ENCODE measurements at places on chromosomes 5 and 9.

DNA sequence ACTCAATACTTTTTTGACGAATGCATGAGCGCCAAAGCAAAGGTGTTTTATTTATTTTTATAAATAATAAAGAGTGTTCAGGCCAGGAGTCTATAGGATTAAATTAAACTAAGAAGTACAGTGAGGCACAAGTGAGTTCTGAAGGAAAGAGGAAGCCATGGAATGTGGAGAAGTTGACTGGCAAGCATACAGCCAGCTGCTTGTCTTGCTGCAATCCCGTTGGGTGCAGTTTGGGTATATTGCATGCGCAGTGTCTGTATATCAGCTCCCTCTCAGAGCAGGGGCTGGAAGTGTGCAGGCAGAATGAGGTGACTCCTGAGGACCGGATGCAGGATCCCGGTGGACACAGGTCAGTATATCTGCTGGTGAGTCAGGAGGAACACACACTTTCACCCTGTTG lies 315.6 kb downstream of the ZSWIM6 start:
- no peak for DNase-seq

GRCh38 chr5:166726406-166726805 lies 1565.0 kb upstream of the WWC1 start:
- DNase-seq, result no peak

- DNase-seq, result no peak
Observed at GRCh38 chr5:82748688-82749460, 328.3 kb downstream of the TMEM167A start.

- no peak for DNase-seq
Observed at GRCh38 chr5:65778126-65778525, 56.1 kb downstream of the NLN start.

DNA sequence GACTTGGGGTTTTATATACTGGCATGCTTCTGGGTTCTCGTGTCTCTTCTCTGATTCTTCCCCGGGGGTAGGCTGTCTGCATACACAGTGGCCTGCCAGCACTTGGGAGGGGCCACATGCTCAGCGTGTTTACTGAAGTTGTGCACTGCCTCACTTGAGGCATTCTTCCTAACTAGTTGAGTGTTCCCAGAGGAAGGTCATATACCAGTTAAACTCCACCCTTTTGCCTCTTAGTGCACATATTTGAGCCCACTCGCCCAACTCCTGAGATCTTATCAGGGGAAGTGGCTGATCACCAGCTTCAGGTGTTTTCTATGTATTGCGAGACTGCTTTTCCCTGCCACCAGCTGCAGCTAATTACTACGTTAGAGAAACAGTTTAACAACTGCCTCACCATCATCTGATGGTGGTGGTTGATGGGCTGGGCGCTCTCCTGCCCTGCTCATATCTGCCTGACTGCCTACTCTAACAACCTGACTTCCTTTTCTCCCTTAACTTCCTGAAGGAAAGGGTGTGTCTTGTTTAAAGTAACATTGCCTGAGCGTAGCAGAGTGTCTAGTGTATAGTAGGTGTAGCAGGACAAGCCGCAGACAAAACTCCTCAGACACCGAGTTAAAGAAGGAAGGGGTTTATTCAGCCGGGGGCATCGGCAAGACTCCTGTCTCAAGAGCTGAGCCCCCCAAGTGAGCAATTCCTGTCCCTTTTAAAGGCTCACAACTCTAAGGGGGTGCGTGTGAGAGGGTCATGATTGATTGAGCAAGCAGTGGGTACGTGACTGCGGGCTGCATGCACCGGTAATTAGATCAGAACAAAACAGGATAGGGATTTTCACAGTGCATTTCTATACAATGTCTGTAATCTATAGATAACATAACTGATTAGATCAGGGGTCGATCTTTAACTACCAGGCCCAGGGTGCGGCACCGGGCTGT lies 60.1 kb upstream of the CLINT1 start:
- DNase-seq, result no peak

DNA sequence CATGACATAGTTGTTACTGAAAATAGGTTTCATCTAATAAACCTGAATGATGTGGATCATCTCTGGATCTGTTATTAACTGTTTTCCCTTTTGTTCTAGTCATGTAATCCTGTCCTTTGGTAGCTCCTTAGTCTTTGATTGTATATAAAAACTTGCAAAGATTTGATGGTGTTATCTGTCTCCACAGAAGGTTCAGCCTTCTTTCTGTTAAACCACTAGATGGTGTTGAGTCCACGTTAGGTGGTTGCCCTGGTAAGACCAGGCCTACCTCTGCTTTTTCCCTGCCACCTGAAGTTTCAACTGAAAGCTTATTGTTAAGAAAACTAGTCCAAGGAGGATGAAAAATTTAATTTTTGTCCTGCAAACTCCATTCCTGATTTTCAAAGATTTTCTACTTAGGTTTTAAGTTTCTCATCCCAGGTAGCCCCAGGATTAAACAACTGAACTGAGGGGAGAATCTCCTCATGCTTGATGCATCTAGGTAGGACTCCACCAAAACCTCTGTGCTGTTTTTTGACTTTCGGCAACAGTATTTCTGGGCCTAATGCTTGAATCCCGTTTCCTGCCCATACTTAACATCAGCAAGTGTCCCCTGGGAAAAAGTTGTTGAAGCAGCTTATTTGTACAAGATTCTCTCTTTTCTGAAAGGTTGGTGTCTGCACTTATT lies 68.5 kb downstream of the RICTOR start:
- DNase-seq, result no peak

GRCh38 chr5:110900829-110901228 lies 162.0 kb downstream of the SLC25A46 start:
- no peak for DNase-seq

- DNase-seq, result no peak
Observed at GRCh38 chr9:97601228-97601898, 31.8 kb downstream of the TSTD2 start.

DNA sequence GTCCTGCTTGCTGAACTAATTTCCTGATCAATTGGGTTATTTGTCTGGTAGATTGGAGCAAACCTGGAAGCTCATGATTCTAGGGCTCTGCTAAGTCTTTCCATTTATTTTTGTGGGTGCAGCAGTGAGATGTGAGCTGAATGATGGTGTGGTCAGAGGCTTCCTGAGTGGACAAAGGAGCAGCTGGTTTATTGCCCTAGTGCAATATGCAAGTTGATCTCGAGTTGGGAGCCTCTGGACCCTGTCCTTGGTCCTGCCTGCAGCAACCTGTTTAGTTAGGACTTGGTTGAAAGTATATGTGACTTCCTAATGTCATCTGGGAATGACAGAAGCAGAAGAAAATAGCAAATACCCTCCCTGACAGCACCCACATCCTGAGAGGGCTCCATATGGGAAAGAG lies 4.2 kb upstream of the UNC5A start:
- DNase-seq, result no peak

DNA sequence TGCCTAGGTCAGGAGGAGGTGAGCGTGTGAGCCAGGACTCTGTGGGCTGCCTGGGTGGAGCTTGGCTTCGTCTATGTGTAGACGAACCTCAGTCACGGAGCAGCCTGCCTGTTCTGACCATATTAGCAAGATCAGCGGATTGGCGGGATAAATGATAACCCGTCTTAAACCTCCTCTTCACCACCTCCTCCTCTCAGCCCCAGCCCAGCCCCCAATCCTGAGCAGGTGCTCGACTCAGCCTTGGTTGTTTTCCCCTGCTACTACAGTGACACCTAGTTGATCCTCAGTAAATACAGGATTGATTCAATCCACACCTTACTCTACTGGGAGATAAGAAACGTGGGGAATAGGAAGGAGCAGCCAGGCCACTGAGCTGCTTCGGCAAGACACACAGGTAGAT lies 286.1 kb downstream of the IRX2 start:
- no peak for DNase-seq

- no peak for DNase-seq
Observed at GRCh38 chr9:20382460-20383071, 239.7 kb downstream of the MLLT3 start.

DNA sequence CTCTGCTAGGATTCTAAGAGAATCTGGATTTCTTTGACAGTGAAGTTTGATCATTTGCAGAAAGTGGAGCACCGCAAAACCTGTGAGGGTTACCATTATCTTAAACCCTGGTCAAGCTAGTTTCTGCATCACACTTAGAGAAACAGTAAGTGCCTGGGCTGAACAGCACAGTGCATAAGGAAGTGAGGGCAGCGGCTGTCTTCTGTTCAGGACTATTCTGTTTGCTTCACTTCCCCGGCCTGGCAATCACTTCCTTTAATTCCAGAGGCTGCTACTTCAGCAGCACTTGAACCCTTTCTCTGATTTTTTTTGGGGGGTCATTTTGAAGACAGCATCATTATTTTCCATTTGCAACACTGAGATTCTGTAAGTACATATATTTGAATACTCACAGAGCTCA lies 32.0 kb downstream of the SEMA6A start:
- DNase-seq, result no peak

GRCh38 chr5:39355324-39355723 lies 9.0 kb downstream of the C9 start:
- DNase-seq, result no peak

DNA sequence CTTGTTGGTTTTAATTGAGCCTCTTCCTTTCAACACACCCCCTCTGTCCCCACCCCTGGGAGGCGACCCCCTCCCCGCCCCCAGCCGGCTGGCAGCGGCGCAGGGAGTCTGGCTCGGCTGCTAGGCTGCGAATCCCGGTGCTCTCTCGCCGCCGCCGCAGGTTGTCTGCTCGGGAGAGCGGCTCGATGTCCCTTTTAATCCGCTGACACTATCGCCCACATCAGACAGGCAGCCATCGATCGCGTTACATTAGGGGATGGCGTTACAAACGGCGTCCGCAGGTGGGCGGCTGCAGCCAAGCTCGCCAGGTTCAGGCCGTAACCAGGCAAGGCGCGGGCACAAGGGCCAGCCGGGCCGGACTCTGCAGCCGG lies 1.3 kb downstream of the NR2F1-AS1 start:
- DNase-seq, result no peak

- DNase-seq, result no peak
Observed at GRCh38 chr5:116764941-116765340, 190.3 kb upstream of the SEMA6A start.

DNA sequence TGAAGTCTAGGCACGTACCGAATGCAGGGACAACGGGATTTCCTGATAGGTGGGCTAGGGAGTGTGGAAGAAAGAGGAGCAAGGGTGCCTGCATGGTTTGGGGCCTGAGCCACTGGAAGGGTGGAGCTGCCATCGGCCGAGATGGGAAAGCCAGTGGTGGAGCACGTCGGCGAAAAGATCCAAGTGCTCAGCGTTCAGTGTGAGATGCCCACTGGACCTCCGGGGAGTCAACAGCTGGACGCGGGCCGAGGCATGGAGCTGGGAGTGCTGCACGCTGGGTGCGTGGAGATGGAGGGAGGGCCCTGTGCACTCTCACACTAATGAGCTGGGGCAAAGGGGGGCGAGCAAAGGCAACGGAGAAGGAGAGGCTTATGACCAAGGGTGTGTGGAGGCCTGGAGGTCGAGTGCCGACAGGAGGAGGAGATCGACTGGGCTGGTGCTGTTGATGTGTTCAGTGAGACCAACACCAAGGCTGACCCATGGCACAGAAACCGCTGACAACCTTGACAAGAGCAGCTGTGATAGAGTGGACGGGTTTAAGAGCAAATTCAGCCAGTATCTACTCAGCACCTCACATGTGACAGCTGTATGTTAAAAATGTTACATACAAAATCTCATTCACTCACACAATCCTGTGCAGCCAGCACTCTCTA lies 85.7 kb downstream of the STK10 start:
- no peak for DNase-seq

DNA sequence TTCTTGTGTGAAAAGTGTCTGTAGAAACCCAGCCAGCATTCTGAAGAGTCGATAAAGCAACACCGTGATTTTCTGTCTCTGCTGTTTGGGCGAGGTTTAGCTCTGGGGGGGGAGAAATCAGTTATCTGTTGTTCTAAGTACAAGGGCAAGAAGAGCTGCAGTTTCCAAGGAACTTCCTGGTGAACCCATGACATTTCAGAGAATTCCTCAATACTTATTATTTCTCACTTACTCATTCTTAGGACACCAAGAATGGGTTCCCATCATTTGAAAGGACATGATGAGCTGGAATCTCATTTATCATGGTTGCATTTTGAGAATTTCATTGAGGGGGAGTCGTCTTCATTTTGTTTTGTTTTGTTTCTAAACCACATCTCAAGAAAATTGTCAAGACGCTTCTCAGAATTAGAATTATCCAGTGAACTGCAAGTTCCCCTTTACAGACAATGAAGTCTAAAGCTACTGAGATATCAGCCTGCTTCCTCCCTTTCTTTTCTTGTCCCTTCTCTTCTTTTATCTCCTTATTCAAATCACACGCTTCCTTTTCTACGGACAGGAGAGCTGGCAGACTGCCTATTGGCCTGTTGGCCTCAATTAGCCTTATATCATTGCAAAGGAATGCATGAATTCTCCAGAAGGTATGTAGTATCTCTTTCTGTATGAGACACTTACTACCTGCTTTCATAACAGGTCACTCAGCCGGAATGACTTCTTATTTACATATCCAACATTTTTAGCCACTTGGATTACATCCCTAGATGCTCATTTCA lies 53.7 kb downstream of the ZNF462 start:
- DNase-seq, result no peak

DNA sequence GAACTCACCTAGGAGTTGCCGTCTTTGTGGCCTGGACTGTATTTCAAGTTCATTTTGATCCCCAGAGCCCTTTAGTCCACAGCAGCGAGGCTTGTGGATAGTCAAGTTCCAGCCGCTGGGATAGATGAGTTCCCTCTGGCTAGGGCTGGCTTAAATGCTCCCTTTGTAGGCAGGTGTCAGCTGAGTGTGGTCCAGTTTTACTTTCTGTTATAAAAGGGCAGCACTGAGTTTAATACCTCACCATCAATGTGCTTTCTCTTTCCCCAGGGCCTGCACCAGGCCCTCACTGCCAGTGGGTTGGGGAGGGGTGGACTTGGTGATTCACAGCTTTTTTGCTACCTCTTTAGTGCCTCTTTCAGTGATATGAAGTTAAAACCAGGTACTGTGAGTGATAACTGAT lies 188.2 kb downstream of the SLCO4C1 start:
- no peak for DNase-seq

DNA sequence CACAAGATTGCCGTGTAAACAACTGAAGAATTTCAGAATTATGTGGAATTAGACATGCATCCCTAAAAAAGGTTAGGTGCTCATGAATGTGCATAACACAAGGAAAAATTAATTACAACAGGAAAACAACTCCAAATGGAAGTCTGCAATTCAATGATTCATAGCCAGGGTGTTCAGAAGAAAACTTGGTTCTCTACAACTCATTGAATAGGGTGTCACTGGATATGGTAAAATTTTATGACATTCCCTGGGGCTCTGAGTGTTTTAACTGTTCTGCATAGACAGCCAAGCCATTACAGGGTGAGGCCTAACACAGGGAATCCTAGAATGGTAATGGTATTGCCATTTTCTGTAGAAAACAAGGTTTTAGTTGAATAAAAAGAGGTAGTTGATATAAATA lies 24.4 kb upstream of the ZSWIM6 start:
- DNase-seq, result no peak

DNA sequence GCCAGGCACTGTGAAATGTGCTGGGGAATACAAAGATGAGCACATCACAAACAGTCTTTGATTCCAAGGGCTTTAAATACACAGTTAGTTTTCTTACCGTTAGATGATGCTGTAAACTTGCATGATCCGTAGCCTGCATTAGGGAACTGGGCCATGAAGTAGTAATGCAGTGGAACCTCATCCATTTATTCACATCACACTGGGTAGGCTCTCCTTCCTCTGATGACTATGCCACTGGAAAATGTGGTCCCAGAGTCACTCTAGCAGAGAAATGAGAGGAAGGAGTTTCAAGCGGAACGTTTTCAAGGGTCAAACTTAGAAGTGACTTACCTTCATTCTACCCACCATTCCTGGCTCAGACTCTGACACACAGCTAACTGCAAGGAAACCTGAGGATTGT lies 26.4 kb downstream of the ZFAND5 start:
- no peak for DNase-seq

Measured in midbrain (tissue), 1 donor.